ENCODE measurements at places on chromosomes 11 and 22.

GRCh38 chr11:107834995-107835394, 23.6 kb downstream of the SLC35F2 start:
- DNase-seq = no peak

- DNase-seq = no peak
These were observed 32.1 kb downstream of the A4GALT start for GRCh38 chr22:42688241-42689211.

- no peak for DNase-seq
These were observed 528 bp downstream of the FAT3 start for GRCh38 chr11:92225125-92225567.

DNA sequence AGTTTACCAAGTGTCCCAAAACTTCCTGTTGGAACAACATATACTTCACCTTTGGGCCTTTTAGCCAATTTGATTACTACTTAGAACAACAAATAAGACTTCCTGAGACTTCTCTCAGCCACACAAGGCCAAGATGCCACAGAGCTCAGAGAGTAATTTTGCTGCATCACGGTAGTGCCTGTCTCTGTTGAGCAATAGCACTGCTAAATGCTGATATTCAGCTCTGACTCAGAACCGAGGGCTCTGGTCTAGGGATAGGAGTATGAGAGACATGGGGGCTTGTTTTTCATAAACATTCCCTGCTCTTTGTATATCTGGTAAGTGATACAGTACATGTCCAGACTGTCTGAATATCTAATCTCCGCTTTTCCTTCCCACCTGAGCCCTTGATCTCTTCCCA, 260.4 kb upstream of the ARHGAP20 start:
- no peak for DNase-seq

- no peak for DNase-seq
These were observed 231.9 kb upstream of the CADM1 start for GRCh38 chr11:115736146-115736545.

- DNase-seq = no peak
These were observed 35.9 kb downstream of the MMP27 start for GRCh38 chr11:102669664-102670063.

- no peak for DNase-seq
These were observed 594.2 kb downstream of the METTL15 start for GRCh38 chr11:28702450-28702790.

GRCh38 chr11:72863916-72864315, 49.7 kb downstream of the ATG16L2 start:
- no peak for DNase-seq

DNA sequence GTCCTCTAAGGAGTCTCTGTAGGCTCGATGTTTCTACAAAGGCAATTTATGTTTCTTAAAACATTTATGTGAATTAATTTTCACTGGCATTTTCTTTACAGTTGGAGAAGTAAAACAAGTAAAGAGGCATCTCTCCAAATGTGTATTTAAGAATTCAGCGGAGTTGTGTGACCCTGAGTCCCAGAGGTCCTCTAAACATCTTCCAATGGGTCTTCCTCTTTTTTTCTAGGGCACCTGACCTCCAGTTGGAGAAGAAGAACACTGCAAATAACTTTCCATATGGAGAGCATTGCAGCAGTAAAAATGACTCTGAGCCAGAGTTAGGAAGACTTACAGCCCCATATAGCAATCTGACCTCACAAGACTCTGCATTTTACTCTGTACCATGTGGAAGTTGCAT, 480.5 kb upstream of the RAG2 start:
- no peak for DNase-seq

DNA sequence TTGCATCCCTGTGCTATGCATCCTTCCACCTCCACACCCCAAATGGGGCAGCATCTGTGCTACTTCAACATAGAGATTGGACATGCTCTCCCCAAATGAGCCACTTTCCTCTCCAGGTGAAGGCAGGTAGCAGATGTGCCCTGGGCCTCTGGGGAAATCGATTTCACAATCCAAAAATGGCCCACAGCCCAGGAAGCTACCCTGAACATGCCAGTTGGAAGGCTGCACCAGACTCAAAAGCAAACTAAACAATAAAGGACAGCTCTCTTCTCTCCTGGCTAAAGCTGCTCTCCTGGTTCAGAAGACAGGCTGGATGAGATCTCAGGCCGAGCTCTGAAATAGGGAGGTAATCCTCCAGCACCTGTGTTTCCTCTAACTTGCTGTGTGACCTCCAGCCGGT, 19.7 kb downstream of the ISX start:
- no peak for DNase-seq

GRCh38 chr11:46361283-46362155, 14.3 kb downstream of the DGKZ start:
- no peak for DNase-seq

DNA sequence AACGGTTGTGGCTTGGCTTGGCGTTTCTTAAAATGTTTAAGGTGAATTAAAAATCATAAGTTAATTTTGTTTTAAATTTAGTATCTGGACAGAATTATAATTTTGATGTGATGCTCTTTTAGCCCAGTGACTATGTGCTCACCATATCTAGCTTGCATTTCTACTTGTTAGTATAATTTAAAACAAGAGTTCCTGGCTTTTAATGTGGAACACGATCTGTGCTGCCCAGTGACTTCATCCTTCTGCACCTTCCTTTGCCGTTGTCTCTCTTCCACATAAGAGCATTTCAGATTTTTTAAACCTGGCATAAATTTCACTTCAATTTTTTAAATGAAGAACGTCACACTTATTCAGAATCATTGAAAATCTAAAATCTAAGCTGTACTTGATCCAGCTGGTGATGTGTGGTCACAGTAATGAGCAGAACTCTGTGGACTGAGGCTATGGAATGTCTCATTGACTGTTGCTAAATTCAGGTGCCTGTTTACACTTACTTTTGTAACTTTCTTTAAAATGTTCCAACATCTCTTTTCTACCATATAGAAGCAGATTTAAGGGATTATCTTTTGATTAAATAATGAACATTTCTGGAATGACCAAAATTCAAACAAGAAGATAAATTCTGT, 75.4 kb upstream of the ADSL start:
- DNase-seq = no peak

- no peak for DNase-seq
These were observed 31.3 kb downstream of the TRAF6 start for GRCh38 chr11:36478700-36479329.
